ENCODE measurements at places on chromosomes 1 and 21.

- peaks cover 36% of the 10 kb centered on the region for H3K4me1 ChIP-seq
- H3K27me3 ChIP-seq = no peaks in the 10 kb centered on the region
- H3K36me3 ChIP-seq = peaks cover 69% of the 10 kb centered on the region
- H3K27ac ChIP-seq = peak overlapping the region; percentile 83
- peak; percentile 31 for DNase-seq
Measured at GRCh38 chr1:113792471-113792870, 19.8 kb downstream of the RSBN1 start.

DNA sequence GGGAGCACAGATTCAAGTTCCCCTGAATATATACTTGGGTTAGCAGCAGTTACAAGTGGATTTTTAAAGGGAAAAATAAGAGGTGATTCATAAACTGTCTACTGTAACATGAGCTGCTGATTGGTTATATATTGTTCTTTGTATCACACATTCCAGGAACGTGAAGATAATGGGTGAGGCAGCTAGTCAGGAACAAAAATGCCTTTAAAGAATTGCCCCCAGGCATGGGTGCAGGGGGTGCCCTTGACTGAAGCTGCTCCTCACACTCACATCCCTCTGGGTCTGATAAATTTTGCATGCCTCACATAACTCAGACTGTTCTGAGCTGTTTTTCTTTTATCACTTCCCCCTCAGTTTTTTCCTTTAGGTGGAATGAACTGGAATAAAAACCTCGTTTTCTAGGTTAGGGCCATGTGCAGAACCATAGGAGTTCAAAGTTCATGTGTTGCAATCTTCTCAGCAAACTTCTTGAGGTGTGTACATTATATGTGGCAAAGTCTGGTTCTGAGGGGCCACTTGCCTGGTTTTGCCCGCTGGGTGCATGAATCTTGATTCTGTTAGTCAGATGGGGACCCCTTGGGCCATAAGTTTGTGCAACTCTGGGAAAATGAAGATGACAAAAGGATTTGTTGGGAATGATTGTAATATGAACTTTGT is 21.1 kb downstream of the TBX19 start:
- H3K4me3 ChIP-seq = no peak overlapping the region
- DNase-seq = no peak
- H3K4me1 ChIP-seq = no peaks in the 10 kb centered on the region
- H3K27me3 ChIP-seq = no peaks in the 10 kb centered on the region

- no peak for DNase-seq
- H3K4me1 ChIP-seq = peaks cover 17% of the 10 kb centered on the region
- H3K36me3 ChIP-seq = peaks cover 2% of the 10 kb centered on the region
- no peak overlapping the region for H3K27ac ChIP-seq
- H3K4me3 ChIP-seq = no peak overlapping the region
- H3K27me3 ChIP-seq = peaks cover 11% of the 10 kb centered on the region
Measured at GRCh38 chr1:181175356-181175910, 86.9 kb downstream of the IER5 start.

GRCh38 chr1:168161459-168161858 is 17.3 kb upstream of the TIPRL start:
- peaks cover 19% of the 10 kb centered on the region for H3K27me3 ChIP-seq
- H3K4me3 ChIP-seq = no peak overlapping the region
- DNase-seq = no peak
- H3K36me3 ChIP-seq = no peaks in the 10 kb centered on the region
- H3K4me1 ChIP-seq = no peaks in the 10 kb centered on the region

GRCh38 chr1:5567839-5568238 is 424.4 kb downstream of the NPHP4 start:
- no peaks in the 10 kb centered on the region for H3K4me1 ChIP-seq
- no peaks in the 10 kb centered on the region for H3K36me3 ChIP-seq
- no peaks in the 10 kb centered on the region for H3K27me3 ChIP-seq
- no peak overlapping the region for H3K27ac ChIP-seq

- no peak overlapping the region for H3K4me3 ChIP-seq
- no peak overlapping the region for H3K27ac ChIP-seq
- no peaks in the 10 kb centered on the region for H3K4me1 ChIP-seq
- H3K27me3 ChIP-seq = no peaks in the 10 kb centered on the region
Measured at GRCh38 chr21:39788383-39788782, 43.4 kb downstream of the IGSF5 start.

DNA sequence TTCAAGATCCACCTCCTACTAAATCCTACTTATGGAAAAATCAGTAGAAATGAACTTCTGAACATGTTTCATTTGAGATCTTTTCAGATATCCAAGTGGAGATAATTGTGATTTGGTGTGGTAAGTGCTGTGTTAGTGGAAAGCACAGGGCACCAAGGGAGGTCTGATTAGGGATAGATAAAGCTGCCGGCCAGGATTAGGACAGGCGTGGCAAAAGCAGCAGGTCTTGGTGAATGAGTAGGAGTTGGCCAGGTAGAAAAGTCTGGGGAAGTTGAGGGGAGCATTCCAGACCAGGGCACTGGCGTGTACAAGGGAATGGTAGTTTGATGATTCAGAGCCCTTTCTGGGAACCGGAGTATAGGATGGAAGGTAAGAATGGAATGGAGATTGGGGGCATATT is 47.8 kb downstream of the AZIN2 start:
- peaks cover 51% of the 10 kb centered on the region for H3K4me1 ChIP-seq
- peak overlapping the region; percentile 95 for H3K4me3 ChIP-seq
- no peak for DNase-seq
- H3K27ac ChIP-seq = peak overlapping the region; percentile 65

- H3K4me1 ChIP-seq = no peaks in the 10 kb centered on the region
- no peak for DNase-seq
- no peak overlapping the region for H3K27ac ChIP-seq
- no peaks in the 10 kb centered on the region for H3K36me3 ChIP-seq
- no peak overlapping the region for H3K4me3 ChIP-seq
Measured at GRCh38 chr1:62514746-62515423, 78.0 kb downstream of the USP1 start.

DNA sequence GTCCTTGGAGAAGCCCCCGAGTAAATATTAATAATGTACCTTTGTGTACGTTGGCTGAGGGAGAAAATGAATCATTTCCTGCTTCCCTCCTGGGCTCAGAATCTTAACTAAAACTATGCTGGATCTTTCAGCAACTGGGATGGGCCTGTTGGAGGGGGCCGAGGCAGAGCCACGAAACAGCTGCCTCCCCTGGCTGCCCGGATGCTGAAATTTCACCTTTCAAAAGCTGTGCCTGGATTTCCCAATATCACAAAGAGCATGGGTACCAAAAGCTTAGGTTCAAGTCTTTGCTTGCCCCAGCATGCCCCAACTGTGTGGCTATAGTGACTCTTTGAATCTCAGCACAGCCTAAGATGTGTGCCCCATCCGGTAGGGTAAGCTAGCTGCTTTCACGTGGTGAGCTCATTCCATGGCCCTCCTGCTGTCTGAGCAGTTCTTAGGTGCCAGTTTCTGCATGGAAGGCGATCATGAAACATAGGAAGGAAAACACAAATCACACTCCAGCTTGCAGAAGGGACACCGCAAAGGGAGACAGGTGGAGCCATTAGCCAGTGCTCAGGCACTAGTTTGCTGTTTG is 473.5 kb downstream of the PTPRU start:
- H3K27ac ChIP-seq = peak overlapping the region; percentile 58
- no peak overlapping the region for H3K4me3 ChIP-seq

DNA sequence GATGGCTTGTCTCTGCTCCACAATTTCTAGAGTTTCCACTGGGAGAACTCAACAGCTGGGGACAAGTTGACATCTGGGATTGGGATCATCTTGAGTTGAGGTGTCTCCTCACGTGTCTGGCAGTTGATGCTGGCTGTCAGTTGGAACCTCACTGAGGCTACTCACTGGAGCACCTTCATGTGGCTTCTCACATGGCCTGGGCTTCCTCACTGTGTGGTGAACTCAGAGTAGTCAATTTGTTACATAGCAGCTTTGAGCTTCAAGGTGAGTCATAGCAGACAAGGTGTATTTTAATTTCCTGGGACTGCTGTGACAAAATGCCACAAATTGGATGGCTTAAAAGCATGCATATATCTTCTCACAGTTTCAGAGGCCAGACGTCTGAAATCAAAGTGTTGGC is 44.0 kb downstream of the NTNG1 start:
- H3K36me3 ChIP-seq = no peaks in the 10 kb centered on the region
- no peak overlapping the region for H3K27ac ChIP-seq
- no peak for DNase-seq
- H3K27me3 ChIP-seq = peaks cover 2% of the 10 kb centered on the region

DNA sequence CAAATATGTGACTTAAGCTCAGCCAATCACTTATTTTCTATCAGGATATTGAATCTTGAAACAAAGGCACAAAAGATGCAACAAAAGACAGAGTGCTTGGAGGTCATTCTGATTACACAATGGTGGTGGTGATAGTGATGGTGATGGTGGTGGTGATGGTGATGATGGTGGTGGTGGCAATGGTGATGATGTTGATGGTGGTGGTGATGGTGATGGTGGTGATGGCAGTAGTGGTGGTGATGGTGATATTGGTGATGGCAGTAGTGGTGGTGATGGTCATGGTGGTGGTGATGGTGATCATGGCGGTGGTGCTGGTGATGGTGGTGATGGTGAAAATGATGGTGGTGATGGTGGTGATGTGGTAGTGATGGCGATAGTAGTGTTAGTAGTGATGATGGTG is 21.9 kb upstream of the TNR start:
- no peaks in the 10 kb centered on the region for H3K27me3 ChIP-seq
- H3K27ac ChIP-seq = no peak overlapping the region

GRCh38 chr1:145720878-145721671 is 1.8 kb downstream of the CD160 start:
- H3K36me3 ChIP-seq = no peaks in the 10 kb centered on the region
- peaks cover 7% of the 10 kb centered on the region for H3K27me3 ChIP-seq
- H3K27ac ChIP-seq = peak overlapping the region; percentile 74
- peaks cover 45% of the 10 kb centered on the region for H3K4me1 ChIP-seq
- peak; percentile 83 for DNase-seq

DNA sequence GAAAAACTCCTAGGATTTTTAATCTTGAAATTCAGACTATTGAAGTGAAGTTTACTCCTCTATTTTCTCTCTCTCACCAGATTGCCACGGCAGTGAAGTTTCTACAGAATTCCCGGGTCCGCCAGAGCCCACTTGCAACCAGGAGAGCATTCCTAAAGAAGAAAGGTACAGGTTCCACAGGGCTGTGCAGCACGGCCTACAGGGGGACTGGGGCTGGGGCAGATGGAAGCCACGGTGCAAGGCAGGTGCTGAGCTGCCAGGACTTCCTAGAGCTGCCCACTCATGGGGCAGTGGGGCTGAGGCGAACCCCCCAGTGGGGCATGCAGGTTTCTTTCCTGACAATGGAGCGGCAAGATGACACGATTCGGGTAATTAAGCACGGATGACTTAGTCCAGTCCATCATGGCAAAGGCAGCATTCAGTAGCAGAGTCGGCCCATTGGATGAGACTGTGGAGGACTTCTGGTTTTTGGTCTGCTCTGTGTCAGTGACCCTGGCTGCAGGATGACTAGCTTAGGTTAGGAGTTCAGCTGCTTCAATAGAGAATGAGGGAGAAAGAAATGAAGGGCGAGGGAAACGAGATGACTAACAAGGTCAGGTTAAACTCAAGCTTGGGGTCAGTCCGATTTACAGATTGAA is 61.5 kb downstream of the PEX14 start:
- H3K4me1 ChIP-seq = peaks cover 12% of the 10 kb centered on the region
- H3K27me3 ChIP-seq = no peaks in the 10 kb centered on the region
- H3K36me3 ChIP-seq = peaks cover 11% of the 10 kb centered on the region
- H3K4me3 ChIP-seq = no peak overlapping the region

GRCh38 chr21:41010101-41010435 is 157.9 kb upstream of the BACE2 start:
- H3K4me1 ChIP-seq = no peaks in the 10 kb centered on the region
- DNase-seq = no peak
- no peaks in the 10 kb centered on the region for H3K27me3 ChIP-seq
- no peaks in the 10 kb centered on the region for H3K36me3 ChIP-seq
- H3K4me3 ChIP-seq = no peak overlapping the region

DNA sequence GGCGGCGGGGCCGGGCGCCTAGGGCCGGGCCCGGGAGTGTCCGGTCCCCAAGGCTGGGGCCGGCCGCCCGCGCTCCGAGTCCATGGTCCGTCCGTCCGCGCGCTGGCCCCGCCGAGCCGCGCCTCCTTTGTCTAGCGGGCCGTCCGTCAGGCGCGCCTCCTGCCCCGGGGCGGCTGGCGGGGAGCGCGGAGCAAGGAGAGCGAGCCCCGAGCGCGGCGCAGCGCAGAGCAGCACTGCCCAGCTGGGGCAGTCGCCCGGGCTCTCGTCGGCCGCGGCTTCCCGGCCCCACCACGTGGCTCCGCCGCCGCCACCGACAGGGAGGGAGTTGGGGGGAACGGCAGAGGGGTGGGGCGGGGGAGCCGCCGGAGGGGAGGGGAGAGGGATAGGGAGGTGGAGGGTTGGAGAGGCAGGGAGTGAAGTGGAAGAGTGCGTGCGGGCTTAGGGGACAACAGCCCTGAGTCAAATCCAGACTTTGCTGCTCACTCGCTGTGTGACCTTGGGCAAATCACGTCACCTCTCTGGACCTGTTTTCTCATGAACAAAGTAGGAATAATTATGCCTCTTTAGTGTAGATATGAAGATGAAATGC is at the start of gene NKAIN1:
Gene NKAIN1, minus strand, starts transcription at position 235 of the 589 bp plus-strand sequence. CDS start 340 bp downstream, outside the sequence.
- DNase-seq = no peak
- H3K4me3 ChIP-seq = peak within 1 kb of the TSS; percentile 68
- peak within 1 kb of the TSS; percentile 32 for H3K27ac ChIP-seq
- peaks cover 44% of the 10 kb centered on the region for H3K27me3 ChIP-seq
- peaks cover 22% of the 10 kb centered on the region for H3K4me1 ChIP-seq

- no peaks in the 10 kb centered on the region for H3K27me3 ChIP-seq
- no peaks in the 10 kb centered on the region for H3K36me3 ChIP-seq
- no peaks in the 10 kb centered on the region for H3K4me1 ChIP-seq
- no peak overlapping the region for H3K4me3 ChIP-seq
- H3K27ac ChIP-seq = no peak overlapping the region
Measured at GRCh38 chr1:157732755-157733154, 32.2 kb upstream of the FCRL3 start.

GRCh38 chr1:235720544-235720943 is 71.0 kb upstream of the GNG4 start:
- H3K4me1 ChIP-seq = no peaks in the 10 kb centered on the region
- H3K4me3 ChIP-seq = no peak overlapping the region
- H3K27ac ChIP-seq = no peak overlapping the region
- no peak for DNase-seq
- peaks cover 18% of the 10 kb centered on the region for H3K36me3 ChIP-seq

GRCh38 chr1:160460683-160461287 is 60.4 kb downstream of the VANGL2 start:
- H3K27me3 ChIP-seq = no peaks in the 10 kb centered on the region
- H3K4me1 ChIP-seq = peaks cover 49% of the 10 kb centered on the region
- no peak for DNase-seq
- peak overlapping the region; percentile 53 for H3K4me3 ChIP-seq
